ENCODE measurements at places on chromosomes 1 and 21.

GRCh38 chr1:9703681-9704080 is 52.1 kb downstream of the PIK3CD start:
- DNase-seq, result no peak

DNA sequence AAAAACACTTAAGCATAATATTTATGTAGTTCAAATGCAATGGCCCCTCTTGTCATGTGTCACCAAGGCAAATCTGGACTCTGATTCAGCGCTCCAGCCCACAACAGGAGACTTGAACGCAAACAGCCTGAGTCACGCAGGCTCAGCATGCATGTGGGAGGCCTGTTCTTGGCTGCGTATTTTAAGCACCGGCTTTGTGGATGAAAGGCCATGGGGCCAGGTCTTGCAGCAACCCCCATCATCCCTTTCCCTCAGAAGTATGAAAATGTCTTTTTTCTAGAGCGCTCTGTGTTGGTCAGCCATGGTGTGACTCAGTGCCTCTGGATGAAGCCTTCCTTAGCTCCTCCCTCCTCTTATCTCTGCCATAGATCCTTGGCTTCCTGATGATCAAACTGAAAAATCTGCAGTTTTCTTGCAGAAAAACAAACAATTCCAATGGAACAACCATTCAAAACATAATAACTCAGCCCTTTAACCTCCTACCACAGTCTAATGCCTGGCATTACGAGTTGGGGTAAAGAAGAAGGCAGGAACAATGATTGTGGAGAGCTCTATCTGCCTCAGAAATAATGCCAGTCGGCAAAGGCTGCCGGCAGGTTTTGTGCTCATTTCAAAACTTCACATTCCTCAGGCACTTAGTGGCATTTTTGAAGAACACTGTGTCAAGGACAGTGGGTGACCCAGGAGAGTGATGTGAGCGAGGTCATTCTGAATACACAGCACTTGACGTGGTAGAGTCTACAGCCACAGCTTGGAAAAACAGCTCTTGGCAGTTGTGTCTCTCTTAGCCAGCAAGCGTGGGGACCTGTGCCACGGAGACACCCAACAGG is 167.5 kb downstream of the CLIC6 start:
- DNase-seq, result no peak

GRCh38 chr21:26007951-26008498 is 162.5 kb downstream of the APP start:
- no peak for DNase-seq

DNA sequence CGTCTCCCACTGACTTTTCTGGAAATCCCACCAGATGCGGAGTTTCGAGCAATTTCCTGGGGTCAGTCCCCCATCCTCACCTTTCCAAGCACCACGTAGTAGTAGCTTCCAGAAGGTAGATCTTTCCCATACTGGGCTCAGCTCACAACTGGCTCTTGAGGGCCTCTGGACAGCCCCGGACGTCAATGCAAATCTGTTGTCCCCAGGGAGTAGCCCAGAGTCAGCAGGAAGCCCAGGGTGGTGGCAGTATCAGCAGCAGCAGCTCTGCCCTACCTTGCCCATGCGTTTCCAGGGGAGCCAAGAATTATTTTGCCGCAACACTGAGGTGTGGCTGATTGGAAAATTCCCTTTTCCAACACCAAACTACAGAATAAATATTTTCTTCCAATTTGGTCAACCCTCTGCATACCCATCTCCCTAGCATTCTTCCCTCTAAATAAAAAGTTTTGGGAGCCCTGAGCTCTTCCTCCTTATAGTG is 70.3 kb downstream of the CD46 start:
- DNase-seq, result no peak
